ENCODE measurements at places on chromosomes 1 and 21. TPM values are rescaled to one million over a fixed set of nuclear protein-coding genes. Genes with fewer than 3 reads are reported as not detected.

GRCh38 chr1:156601892-156602291 is 613 bp upstream of the GPATCH4 start:
- DNase-seq = peak; percentile 45

GRCh38 chr1:112209493-112209892 is 186.5 kb upstream of the CTTNBP2NL start:
- DNase-seq = no peak

DNA sequence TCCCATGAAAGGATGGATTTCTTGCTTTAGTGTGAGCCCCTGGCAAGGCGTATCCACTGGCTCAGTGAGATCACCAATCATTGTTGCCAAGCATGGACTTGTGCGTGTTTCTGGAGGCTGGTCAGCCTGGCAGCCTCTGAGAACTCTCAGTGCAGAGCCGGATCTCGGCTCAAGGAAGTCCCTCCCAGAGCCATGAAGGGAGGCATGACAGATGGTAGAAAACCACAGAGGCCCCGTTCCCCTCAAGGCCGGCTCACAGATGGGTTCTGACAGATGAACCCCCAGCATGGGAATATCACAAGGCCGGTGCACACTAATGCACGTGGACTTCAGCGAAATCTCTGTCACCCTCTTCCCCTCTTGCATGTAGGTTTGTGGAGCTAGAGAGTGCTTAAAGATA is 290.5 kb downstream of the AJAP1 start:
- no peak for DNase-seq

GRCh38 chr1:29901624-29902325 is 665.5 kb downstream of the PTPRU start:
- DNase-seq = no peak

- DNase-seq = no peak
These were observed 356.2 kb upstream of the TMPRSS15 start for GRCh38 chr21:18759751-18760161.

- no peak for DNase-seq
These were observed 36.1 kb downstream of the VN1R5 start for GRCh38 chr1:247291833-247292561.

- DNase-seq = no peak
These were observed 221.0 kb upstream of the FOXD3 start for GRCh38 chr1:63101336-63101735.

- no peak for DNase-seq
These were observed 29.7 kb downstream of the SLC45A1 start for GRCh38 chr1:8347635-8348034.

- DNase-seq = no peak
These were observed 366.7 kb downstream of the HHIPL2 start for GRCh38 chr1:222181191-222181590.

- DNase-seq = no peak
These were observed 15.7 kb downstream of the SOX13 start for GRCh38 chr1:204088596-204088995.

DNA sequence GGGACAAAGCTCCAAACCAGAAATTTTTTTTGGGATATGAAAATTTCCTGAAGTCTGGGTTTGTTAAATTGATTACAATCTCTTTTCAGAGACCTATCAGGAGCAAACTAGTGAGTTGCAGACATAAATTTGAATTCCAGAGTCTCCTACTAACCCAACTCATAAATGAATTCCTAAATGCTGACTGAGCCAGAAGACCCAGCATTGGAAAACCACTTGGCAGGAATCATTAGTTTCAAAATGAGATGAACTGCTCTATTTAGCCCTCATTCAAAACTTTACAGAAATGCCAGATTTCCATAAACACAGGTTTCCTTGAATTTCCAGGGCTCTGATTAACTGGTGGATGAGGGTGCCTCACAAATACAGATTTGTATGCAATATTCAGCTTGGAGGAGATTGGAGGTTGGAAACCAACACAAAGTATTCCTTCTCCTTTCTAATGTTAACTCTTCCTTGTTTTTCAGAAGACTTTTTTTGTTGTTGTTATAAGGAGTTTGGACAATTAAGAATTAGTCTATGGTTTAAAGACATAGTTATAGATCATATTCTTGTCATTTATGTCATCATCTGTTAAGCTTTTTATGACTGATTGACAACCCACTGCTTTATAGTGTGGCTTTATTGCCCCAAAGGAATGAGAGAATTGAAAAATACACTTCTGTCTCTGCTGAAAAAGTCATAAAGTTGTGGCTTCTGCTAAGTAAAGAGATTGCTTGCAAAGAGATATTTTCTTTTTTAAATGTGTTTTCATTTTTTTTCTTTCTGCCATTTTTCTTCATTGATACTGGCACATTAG is 222.8 kb downstream of the HLX start:
- no peak for DNase-seq

GRCh38 chr1:34781844-34782391 is 904 bp downstream of the GJB3 start:
- peak; percentile 23 for DNase-seq

GRCh38 chr1:94989398-94989797 is 62.5 kb upstream of the CNN3 start:
- no peak for DNase-seq

- peak; percentile 66 for DNase-seq
These were observed at the start of gene ADAMTS5 for GRCh38 chr21:26967062-26967913. Gene ADAMTS5 (minus strand): TSS chr21:26967088. CDS start chr21:26966391, 697 bp downstream.

GRCh38 chr1:117796226-117796625 is 133.2 kb downstream of the GDAP2 start:
- no peak for DNase-seq

DNA sequence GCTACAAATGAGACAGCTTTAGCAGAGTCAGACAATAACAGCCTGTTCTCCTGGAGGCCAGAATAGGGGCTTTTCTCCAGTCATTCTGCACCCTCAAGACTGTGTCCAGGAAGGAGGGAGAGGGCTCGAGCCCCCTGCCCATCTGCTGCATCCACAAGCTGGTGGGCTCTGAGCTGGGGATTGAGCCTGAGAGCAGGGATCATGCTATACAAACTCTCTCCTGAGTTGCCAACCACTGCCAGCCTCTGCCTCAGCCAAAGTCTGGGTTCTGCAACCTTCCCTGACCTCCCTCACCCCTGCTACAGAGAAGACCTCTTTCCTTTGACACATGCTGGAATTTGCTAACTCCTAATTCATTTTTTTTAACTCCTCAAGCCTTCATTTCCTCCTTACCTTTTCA is 14.8 kb upstream of the PPM1J start:
- DNase-seq = no peak

DNA sequence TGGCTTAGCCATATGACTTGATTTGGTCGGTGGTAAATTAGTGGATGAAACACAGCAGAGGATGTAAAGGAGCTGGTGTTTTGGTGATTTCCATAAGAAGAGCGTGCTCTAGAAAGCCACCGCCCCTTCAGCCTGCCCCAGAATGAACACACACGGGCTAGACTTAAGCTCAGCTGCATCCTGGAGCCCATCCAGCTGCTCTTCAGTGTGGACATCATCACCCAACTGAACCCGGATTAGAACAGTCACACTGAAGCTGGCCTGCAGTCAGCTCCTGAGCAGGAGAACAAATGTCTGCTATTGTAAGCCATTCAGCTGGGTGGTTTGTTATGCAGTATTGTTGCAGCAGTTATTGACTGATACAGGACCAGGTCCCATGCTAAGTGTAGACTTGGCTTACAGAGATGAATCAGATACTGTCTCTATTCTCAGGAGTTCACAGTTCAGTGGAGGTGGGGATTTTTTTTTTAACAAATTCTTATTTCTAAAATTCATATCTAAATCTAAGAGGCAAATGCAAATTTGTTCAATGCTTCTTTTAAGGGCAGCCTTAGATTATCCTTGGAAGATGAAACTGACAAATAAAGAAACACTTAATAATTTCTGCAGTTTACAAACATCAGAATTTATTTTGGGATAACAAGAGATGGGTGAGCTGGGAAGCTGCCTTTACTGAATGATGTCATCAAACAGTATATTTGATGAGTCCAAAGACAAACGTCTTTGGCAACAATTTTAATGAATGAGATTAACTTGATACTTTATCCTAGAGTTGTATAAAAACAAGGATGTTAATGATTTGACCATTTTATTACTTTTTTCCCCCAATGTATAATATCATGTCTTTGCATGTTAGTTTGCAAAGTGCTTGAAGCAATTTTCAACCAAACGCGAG is 251.2 kb downstream of the TRABD2B start:
- no peak for DNase-seq

DNA sequence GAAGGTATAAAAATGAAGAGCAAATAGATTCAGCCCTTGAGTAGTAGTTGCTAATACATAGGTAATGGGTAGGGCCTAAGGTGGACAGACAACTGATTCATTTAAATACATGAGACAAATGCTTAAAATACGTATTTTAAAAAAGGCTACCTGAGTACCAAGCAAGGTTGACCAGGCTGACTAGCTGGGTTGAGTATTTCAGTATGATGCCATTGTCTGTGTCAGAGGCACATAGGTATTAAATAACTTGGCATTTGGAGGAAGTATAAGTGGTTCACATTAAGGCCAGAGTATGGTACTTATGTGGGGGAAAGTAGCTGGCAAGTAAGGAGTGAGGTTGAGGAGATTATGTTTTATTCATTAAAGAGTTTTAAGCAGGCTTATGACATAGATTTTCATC is 19.4 kb downstream of the NEK7 start:
- no peak for DNase-seq

- peak; percentile 99 for DNase-seq
These were observed 13.9 kb upstream of the DDI2 start for GRCh38 chr1:15603050-15603965.

DNA sequence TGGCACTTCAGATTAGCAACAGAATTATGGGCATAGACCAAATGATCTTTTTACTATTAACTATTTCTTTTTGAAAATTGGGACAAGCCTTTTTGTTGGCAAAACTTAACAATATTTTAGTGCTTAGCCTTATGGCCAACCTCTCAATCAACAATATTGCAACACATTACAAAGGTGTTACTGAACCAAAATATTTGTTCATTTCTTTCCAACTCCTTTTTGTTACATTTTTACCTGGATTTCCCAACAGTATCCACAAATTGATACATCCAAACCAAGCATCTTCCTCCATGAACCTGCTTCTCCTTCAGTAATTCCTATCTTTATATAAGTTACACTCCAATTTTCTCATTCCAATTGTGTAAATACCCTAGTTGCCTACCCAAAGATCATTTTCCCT is 1.5 kb upstream of the AMPD1 start:
- no peak for DNase-seq

DNA sequence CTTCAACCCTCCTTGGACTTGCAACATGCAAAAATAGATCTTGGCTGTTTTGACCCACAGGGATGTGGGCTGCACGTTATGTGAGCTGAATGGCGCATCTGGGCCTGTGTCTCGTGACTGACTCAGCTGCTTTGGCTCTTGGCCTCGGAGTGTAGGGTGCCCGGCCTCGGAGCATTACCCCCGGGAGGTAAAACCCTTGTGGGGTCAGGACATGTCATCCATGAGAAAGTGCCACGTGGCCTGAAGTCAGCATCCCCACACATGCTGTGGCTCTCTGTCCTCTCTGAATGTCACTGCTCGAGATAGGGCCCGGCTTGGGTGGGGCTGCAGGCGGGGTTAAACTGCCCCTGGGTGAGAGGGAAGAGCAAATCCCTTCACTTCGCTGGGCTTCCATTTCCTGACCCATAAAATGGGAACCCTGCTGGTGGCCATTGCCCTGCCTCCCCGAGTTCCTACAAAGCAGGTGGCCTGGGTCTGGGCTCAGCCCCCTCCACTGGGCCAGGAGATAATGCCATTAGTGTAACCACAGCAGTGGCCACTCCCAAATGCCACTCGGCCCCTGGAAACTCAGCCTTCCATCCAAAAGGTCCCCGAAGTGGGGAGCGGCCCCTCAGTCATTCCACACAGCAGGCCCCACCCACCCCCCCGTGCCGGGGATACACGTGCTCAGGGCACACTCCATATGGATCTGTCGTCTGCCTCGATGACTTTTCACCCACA is 22.8 kb upstream of the TSPEAR start:
- peak; percentile 68 for DNase-seq

DNA sequence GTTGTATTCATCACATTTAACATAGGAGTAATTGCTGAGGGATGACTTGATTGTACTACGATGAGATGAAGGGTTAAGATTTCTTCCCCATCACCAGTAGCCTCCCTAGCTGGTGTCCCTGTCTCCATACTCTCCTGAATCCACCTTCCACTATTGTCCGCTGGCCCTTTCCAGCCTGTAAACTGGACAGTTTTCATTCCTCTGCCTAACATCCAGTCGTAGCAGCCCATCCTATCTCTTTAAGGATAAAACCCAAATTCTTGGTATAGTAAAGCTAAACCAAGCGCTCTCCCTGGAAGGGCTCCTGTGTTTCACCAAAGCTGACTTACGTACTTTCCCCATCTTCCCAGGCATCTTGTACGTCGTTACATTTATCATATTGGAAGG is 670 bp downstream of the COX20 start:
- no peak for DNase-seq

GRCh38 chr1:75342786-75343185 is 208.6 kb downstream of the LHX8 start:
- DNase-seq = no peak

DNA sequence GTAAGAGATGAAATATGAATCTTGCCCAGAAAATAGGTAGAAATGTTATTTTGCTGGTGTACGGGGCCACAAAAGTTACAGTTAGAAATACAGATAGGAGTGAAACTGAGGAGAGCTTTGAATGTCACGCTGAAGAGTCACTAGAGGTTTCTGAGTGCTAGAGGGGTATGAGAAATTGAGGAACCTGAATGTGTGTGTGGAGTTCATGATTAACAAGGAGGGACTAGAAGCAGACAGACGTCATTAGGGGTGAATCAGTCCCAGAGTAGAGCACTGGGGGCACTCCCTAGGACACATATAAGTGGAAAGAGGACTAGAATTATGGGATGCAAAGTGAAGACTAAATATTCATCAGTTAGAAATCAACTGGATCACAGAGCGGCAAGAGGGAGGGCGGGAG is 188.9 kb upstream of the MAP1LC3C start:
- DNase-seq = no peak

LDLRAD1 gene
- total RNA-seq = not detected

CFAP107 gene
- total RNA-seq = not detected

ACTA1 gene
- total RNA-seq = 46.8 TPM

ANXA9 gene
- total RNA-seq = not detected

AADACL4 gene
- total RNA-seq = not detected

PDE4DIP gene
- total RNA-seq = 168 TPM

HES3 gene
- not detected for total RNA-seq

PUSL1 gene
- 7.4 TPM for total RNA-seq

RGS18 gene
- 7.1 TPM for total RNA-seq

DMBX1 gene
- total RNA-seq = not detected

ZNF648 gene
- not detected for total RNA-seq

SPRR2G gene
- not detected for total RNA-seq

RGS8 gene
- not detected for total RNA-seq

TMEM200B gene
- 18.2 TPM for total RNA-seq

ANKRD35 gene
- total RNA-seq = 3.8 TPM

IFI44L gene
- 42.2 TPM for total RNA-seq

DAB1 gene
- 2.6 TPM for total RNA-seq

SPRR1B gene
- total RNA-seq = not detected

Measured in aorta (tissue), 5 donors.